ENCODE measurements at places on chromosomes 1 and 21. TPM values are rescaled to one million over a fixed set of nuclear protein-coding genes. Genes with fewer than 3 reads are reported as not detected.

The SELENON gene
- total RNA-seq: 22.0 TPM

The FBXO2 gene
- total RNA-seq: 8.2 TPM

The DENND2C gene
- total RNA-seq: 6.5 TPM

The CELA2B gene
- not detected for total RNA-seq

The TMEM51 gene
- total RNA-seq: 17.9 TPM

- no peaks in the 10 kb centered on the region for H3K27me3 ChIP-seq
- no peak overlapping the region for H3K27ac ChIP-seq
- no peaks in the 10 kb centered on the region for H3K36me3 ChIP-seq
- DNase-seq: no peak
- H3K4me1 ChIP-seq: no peaks in the 10 kb centered on the region
These were observed 5.2 kb downstream of the KRTAP10-8 start for GRCh38 chr21:44617071-44617501.

GRCh38 chr1:212010004-212010403 lies 25.4 kb downstream of the INTS7 start:
- H3K4me3 ChIP-seq: no peak overlapping the region
- H3K27ac ChIP-seq: no peak overlapping the region
- no peaks in the 10 kb centered on the region for H3K4me1 ChIP-seq
- H3K27me3 ChIP-seq: no peaks in the 10 kb centered on the region
- peaks cover 9% of the 10 kb centered on the region for H3K36me3 ChIP-seq
- no peak for DNase-seq

- no peaks in the 10 kb centered on the region for H3K27me3 ChIP-seq
- H3K27ac ChIP-seq: no peak overlapping the region
- no peaks in the 10 kb centered on the region for H3K36me3 ChIP-seq
- no peaks in the 10 kb centered on the region for H3K4me1 ChIP-seq
These were observed 150.4 kb upstream of the NEGR1 start for GRCh38 chr1:72432645-72433267.

GRCh38 chr1:151798571-151798970 lies 6.6 kb downstream of the LINGO4 start:
- no peak overlapping the region for H3K4me3 ChIP-seq
- no peaks in the 10 kb centered on the region for H3K27me3 ChIP-seq
- DNase-seq: no peak
- no peak overlapping the region for H3K27ac ChIP-seq

DNA sequence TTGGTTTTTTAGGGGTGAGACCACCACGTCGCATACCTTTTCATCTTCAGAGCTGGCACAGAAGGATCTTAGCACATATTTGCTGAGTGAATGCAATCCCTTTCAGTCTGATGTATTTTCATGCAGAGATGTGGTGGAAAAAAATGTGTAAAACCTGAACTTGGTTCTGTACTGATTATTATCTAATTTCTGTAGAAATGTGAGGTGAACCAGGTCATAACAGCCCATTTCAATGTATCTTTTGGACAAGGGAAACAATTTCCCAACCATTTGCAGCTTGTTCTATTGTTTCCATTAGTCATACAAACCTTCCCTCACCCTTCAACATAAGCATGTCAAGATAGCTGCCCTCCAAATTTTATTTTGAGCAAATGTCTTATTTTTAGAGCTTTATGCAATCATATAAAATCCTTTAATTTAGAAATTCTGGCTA lies 46.8 kb upstream of the RUNX1 start:
- H3K4me1 ChIP-seq: no peaks in the 10 kb centered on the region
- H3K36me3 ChIP-seq: no peaks in the 10 kb centered on the region
- no peak overlapping the region for H3K27ac ChIP-seq
- H3K4me3 ChIP-seq: no peak overlapping the region

All from upper lobe of left lung (tissue), 6 donors.